GM10248 (cell line): ENCODE measurements at places on chromosomes 7 and 10.

DNA sequence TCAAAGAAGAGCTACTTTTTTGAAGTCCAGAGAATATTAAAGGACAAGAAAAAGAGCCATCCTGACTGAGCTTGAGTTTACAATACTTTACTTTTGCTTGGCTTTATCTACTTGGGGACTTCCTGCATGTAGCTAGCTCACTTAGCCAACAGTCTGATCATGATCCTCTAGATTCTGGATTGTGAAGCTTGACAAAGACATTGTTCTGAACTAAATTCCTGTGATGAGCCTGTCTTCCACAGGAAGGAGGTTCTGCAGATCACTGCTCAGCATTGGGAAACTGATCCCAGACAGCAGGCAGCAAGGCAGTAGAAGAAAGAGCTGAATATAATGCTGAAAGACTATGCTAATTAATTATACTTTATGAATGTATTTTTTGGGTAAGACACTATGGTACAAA lies 296.4 kb downstream of the DGKB start:
- DNase-seq, result no peak

DNA sequence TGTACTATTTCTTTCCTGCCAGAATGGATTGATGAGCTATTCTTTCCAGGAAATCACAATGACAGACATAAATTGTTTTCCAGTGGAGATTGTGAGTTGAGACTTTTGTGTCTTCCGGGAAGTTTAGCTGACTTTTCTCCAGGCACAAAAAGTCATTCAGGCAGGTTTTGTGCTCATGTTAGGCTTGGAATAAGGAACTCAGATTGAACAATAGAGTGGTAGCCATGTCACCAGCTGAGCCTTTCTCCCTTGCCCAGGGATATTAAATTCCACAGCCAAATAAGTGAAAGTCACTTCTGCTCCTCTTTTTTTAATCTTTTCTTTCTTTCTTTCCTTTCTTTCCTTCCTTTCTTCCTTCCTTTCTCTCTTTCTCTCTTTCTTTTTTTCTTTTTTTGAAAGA lies 559.6 kb downstream of the GALNT17 start:
- DNase-seq, result no peak

GRCh38 chr10:102435529-102436233 lies 3.3 kb upstream of the CUEDC2 start:
- DNase-seq, result peak; percentile 67

GRCh38 chr10:71769279-71769823 lies 4.0 kb downstream of the VSIR start:
- DNase-seq, result no peak

- no peak for DNase-seq
Measured at GRCh38 chr7:39615350-39615975, 7.9 kb upstream of the RALA start.

- DNase-seq, result peak; percentile 18
Measured at GRCh38 chr7:30968747-30969603, 5.2 kb downstream of the GHRHR start.

GRCh38 chr7:121330053-121330833 lies 1.4 kb downstream of the WNT16 start:
- peak; percentile 41 for DNase-seq

DNA sequence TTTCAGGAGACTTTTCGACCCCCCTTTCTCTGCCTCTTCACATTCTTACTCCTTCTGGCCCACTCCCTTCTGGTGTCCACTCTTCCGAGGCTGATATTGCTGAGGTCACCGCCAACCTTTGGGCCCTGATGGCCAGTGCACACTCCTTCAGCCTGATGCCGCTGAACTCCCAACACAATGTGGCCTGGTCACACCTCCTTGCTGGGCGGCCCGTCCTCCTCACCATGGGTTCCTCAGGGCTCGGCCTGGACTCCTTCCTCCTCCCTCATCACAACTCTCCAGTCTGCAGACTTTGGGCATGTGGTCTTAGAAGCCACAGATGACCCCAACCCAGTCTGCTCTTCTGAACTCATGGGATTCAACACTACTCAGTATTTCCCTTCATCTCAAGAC lies 583.0 kb upstream of the MGMT start:
- no peak for DNase-seq

- DNase-seq, result no peak
Measured at GRCh38 chr10:35928748-35929147, 286.7 kb upstream of the FZD8 start.

DNA sequence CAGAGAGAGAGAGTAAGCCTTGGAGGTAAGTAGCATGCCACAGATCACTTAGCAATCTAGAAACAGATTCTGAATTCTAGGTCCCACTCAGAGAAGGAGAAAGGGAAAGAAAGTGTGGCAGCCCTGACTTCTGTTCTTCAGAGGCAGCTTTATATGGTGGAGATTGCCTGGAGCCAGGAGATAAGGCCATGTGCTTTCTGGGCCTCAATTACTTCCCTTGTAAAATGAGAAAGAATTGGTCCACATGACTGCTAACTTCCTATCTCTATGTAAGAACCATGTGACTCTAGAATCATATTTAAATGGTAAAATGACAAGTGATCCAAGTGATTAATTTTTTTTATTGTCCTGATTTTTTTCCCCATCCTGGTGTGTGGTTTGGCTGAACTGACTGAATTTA lies 64.1 kb downstream of the HHEX start:
- no peak for DNase-seq

GRCh38 chr7:127619681-127620405 lies 1.9 kb upstream of the PAX4 start:
- no peak for DNase-seq

- peak; percentile 77 for DNase-seq
Measured at GRCh38 chr7:74453322-74454011, at the start of gene GTF2IRD1. TSS of gene GTF2IRD1 (plus strand) at chr7:74453906. CDS start at chr7:74508081, 54,175 bp downstream.

DNA sequence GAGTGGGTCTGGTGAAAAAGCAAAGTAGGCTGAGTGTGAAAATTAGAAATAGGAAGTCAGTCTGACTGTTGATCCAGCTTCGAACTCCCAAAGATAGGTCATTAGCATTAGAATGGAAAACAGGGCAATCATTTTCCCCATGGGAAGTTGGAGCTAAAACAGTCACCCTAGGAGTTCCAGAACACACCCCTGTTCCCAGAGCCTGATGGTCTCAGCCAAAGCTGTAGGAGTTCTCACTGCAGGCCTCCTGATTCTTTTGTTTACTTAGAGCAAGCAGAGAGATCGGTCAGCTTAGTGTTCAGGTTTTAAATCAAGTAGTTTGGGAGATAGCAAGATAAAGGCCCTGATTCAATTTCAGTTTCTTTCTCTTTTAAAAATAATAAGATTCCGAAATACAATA lies 28.8 kb upstream of the JCAD start:
- no peak for DNase-seq

GRCh38 chr10:35857860-35858259 lies 215.8 kb upstream of the FZD8 start:
- no peak for DNase-seq

DNA sequence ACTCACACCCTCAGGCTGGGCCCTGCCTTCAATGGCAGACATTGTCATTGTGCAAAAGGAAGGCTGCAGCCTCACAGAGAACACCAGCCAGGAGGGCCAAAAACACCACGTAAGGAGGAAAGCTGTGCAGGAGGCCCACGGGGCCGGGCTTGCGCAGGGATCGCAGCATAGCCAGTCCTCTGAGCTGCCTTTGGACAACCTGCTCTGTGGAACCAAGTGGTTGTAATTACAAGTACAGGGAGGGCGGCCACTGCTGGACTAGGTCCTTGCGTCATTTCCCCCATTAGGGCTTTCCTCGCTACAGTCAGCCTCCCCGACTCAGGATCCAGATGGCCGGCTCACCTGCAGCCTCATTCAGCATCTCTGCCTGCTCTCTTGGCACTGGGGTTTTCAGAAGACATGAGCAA lies 66.9 kb downstream of the FAM53B start:
- DNase-seq, result no peak

DNA sequence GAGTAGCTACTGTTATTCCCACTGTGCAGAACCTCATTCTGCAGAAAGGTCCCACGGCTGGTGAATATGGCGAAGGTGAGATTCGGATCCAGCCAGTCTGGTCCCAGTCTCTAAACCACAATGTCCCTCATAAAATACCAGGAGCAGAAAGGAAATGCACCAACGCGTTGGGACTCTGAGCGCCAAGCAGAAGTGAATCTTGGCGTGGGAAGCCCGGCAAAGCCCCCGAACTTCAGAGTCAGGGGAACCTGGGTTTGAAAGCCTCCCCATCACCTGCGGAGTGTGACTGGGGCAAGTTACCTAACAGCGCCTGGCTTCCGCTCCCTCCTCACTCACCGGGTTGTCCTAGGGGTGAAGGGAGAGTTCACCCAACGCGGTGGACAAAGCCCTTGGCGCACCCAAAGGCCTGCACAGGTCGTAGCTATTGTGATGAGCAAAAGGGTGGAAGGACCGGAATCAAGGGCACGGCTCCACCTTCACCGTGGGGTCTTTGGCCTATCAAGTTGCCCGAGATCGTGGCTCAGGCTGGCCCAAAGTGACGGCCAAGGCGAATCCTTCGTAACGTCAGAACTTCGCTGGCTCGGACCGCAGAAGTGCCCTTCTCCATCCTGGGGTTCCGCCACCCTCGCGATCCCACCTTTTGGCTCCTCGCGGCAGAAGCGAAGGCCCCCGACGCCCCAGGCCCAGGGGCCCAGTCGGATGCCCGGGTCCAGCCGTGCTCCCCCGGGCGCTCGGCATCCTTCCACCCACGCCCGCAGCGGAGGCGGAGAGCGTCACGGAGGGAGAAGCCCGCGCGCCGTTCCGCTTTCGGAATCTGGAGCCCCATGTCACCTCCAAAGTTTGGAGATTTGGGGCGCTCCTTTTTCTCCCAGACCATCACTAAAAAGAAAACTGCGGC lies 811 bp downstream of the RGS10 start:
- peak; percentile 55 for DNase-seq

DNA sequence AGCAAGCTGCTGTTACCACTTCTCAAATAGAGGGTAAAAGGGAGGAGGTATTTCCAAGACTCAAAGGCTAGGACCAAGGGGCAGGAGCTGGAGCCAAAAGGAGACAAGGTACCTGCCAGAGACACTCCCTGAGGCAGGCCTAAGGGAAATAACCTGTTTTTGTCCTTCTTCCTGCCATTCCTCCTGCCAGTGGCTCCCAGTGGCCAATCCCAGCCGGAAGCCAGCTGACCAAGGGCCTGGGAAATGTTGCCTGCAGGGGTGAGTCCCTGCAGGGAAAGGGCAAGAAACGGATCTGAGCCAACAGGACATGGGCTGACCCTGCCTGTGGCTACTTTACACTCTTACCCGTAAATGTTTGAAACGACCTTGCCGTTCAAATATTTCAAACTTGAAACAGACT lies 3.5 kb downstream of the CYTH3 start:
- no peak for DNase-seq

- DNase-seq, result no peak
Measured at GRCh38 chr7:78970440-78970916, 483.0 kb downstream of the MAGI2 start.

GRCh38 chr10:43340619-43341018 lies 30.8 kb upstream of the FXYD4 start:
- no peak for DNase-seq

DNA sequence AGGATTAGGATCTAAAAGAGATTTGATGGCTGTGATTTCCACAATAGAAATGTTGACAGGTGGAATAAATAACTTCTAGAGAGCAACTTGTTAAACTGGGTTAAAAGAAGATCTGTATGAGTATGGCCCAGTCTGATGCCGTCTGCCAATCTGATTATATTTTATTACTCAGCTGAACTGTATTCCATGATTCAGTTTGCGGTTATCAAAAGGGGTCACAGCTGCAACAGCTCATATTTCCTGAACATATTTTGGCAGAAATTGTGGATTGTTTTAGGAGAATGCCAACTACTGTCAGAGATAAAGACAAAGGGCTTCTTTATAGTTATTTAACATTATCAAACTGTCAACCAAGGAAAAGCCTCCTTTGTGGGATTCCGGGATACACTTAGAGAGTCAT lies 244.8 kb upstream of the MINDY3 start:
- DNase-seq, result no peak

- DNase-seq, result no peak
Measured at GRCh38 chr7:6650086-6650485, 13.0 kb downstream of the ZNF316 start.

GRCh38 chr7:3162289-3162688 lies 118.6 kb upstream of the CARD11 start:
- DNase-seq, result no peak

DNA sequence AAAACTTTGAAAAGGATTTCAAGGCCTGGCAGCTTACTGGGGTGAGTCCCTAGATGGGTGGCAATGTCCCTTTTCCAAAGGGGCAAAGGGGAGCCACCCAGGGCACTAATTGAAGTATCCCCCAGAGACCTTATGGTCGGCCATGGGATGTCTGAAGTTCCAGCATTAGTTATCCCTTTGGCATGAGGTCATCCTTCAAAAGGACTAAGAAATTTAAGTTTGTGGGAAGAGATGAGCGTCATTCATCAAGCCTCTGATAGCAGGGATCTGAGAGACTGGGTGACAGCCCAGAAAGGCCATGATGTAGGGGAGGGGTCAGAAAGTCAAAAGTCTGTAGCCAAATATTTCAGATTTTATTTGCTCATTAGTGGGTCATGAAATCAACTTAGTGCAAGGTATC lies 195.3 kb downstream of the ZNF438 start:
- DNase-seq, result no peak

- no peak for DNase-seq
Measured at GRCh38 chr10:73965890-73966768, 31.8 kb upstream of the VCL start.

- no peak for DNase-seq
Measured at GRCh38 chr7:17558135-17558534, 259.7 kb downstream of the AHR start.

- DNase-seq, result no peak
Measured at GRCh38 chr7:116089293-116089692, 58.7 kb upstream of the TFEC start.

- DNase-seq, result no peak
Measured at GRCh38 chr7:132696332-132696731, 120.1 kb upstream of the PLXNA4 start.

DNA sequence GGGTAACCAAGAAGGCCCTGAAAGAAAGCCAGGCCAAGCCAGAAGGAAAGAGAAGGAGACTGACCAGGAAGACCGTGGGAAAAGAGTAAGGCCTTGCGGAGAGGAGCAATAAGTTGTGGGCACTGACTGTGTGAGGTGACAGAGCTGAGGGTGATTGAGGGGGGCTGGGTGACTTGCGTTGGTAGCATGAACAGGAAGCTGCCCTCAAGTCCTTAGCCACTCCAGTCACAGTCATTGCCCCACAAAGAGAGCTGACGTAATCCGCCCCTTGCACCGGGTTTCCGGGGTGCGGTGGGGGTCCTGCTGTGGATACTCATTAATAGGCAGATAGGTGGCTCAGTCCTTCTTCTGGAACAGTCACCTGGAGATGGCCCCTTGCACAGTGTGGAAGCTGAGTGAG lies 16.1 kb upstream of the DMBT1 start:
- no peak for DNase-seq

- peak; percentile 65 for DNase-seq
Measured at GRCh38 chr10:14659626-14660196, 115.0 kb downstream of the FAM107B start.

GRCh38 chr10:71974489-71975021 lies 10.4 kb downstream of the CHST3 start:
- peak; percentile 79 for DNase-seq

- no peak for DNase-seq
Measured at GRCh38 chr7:154695836-154696235, 307.1 kb downstream of the PAXIP1 start.

- no peak for DNase-seq
Measured at GRCh38 chr10:99629625-99629978, 9.4 kb upstream of the SLC25A28 start.
